ENCODE measurements at places on chromosomes 6 and 20. TPM values are rescaled to one million over a fixed set of nuclear protein-coding genes. Genes with fewer than 3 reads are reported as not detected.

HLA-DPB1 gene
- 206 TPM for total RNA-seq

MAS1 gene
- total RNA-seq: not detected

HNF4A gene
- 3.5 TPM for total RNA-seq

EDN3 gene
- total RNA-seq: not detected

ACTL10 gene
- 1.2 TPM for total RNA-seq

CTAGE9 gene
- total RNA-seq: not detected

DNA sequence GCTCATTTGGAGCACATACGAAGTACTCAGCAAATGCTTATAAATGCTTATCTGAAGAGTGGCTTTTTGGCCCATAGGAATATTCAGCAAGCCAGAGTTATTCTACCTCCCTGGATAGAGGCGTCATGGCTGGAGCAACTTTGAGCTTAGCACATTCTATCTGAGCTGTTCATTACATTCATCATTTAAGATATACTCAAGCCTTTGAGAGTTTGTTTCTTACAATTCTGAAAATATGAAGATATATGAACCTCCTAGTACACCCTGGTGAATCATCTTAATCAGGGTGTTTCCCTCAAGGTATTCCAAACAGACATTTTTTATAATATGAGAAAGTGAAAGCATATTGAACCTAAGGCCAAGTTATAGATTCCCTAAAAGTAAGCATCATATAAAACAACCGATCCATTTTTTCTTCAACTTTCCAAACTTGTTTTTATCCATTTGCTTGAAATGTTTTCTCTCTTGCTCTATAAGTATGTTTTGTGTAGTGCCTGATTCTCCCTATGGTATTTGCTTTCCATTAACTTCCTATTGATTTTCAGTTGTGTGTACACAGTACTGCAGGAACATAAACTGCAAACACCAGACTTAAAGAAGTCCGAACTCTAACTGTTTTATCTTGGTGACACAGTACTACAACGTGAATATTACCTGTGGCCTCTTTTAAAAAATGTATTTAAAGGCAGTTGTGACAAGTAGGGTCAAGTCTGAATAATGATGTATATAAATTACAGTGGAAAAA is 139.7 kb upstream of the PTPRK start:
- H3K36me3 ChIP-seq: no peaks in the 10 kb centered on the region
- no peak overlapping the region for H3K27ac ChIP-seq
- no peak for DNase-seq
- no peaks in the 10 kb centered on the region for H3K27me3 ChIP-seq

- no peaks in the 10 kb centered on the region for H3K36me3 ChIP-seq
- H3K27ac ChIP-seq: no peak overlapping the region
- H3K4me3 ChIP-seq: no peak overlapping the region
- peak; percentile 79 for DNase-seq
- H3K4me1 ChIP-seq: peaks cover 8% of the 10 kb centered on the region
Measured at GRCh38 chr20:63056236-63057170, 49.7 kb upstream of the BHLHE23 start.
